ENCODE measurements at places on chromosomes 1 and 21. TPM values are rescaled to one million over a fixed set of nuclear protein-coding genes. Genes with fewer than 3 reads are reported as not detected.

DNA sequence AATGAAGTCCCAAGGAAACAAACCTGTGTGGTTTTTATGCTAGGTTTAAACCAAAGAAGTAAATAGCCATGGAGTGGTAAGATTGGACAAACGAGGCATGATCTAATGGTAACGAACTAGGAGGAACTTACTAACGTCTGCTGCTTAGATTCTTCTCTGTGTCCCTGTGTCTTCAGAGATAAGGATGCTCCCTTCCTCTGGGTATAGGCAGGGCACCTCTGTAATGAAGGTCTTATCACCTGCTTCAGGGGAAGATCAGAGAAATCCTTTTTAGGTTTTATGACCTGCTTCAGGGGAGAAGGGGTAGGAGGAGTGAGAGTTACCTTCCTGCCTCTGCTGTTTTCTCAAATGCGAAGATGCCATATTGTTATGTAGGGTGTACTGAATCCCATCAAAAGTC lies 214.9 kb upstream of the L1TD1 start:
- no peaks in the 10 kb centered on the region for H3K4me1 ChIP-seq
- no peak overlapping the region for H3K27ac ChIP-seq
- H3K4me3 ChIP-seq = no peak overlapping the region

Gene OR14I1
- not detected for polyA plus RNA-seq

- peak; percentile 39 for DNase-seq
- peak overlapping the region; percentile 48 for H3K27ac ChIP-seq
- H3K36me3 ChIP-seq = no peaks in the 10 kb centered on the region
- peaks cover 29% of the 10 kb centered on the region for H3K4me1 ChIP-seq
- no peaks in the 10 kb centered on the region for H3K27me3 ChIP-seq
- H3K4me3 ChIP-seq = no peak overlapping the region
Measured at GRCh38 chr1:33300673-33301072, 20.2 kb downstream of the A3GALT2 start.

DNA sequence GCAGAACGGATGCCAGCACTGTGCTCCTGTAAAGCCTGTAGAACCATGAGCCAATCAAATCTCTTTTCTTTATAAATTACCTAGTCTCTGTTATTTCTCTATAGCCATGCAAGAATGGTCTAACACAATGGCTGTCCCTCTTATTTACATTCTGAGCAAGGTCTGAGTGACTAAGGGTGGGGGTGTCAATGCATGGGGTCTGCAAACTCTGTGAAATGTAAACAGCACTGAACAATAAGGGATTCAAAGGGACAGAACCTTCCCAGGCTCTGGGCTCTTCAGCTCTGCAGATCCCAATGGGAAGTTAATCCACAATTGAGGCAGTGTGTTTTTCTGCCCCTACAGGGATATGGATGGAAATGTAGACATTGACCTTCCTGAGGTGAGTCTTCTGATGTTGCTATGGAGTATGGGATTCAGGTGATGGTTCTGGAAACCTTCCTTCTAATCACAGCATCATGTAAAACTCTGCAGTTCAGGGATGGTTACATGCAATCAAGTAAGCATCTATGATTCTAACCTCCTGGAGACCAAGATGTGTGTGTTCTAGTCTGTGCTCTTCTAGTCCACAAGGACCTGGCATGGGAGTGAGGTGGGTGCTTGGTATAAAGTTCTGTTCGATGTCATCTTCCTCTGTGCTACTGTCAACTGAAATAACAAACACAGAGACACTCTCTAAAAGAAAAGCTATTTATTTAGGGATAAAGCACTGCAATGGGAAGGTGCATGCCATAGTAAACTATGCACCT lies 38.6 kb downstream of the CAPN9 start:
- H3K27ac ChIP-seq = no peak overlapping the region
- no peaks in the 10 kb centered on the region for H3K4me1 ChIP-seq
- H3K36me3 ChIP-seq = no peaks in the 10 kb centered on the region
- no peak for DNase-seq

DNA sequence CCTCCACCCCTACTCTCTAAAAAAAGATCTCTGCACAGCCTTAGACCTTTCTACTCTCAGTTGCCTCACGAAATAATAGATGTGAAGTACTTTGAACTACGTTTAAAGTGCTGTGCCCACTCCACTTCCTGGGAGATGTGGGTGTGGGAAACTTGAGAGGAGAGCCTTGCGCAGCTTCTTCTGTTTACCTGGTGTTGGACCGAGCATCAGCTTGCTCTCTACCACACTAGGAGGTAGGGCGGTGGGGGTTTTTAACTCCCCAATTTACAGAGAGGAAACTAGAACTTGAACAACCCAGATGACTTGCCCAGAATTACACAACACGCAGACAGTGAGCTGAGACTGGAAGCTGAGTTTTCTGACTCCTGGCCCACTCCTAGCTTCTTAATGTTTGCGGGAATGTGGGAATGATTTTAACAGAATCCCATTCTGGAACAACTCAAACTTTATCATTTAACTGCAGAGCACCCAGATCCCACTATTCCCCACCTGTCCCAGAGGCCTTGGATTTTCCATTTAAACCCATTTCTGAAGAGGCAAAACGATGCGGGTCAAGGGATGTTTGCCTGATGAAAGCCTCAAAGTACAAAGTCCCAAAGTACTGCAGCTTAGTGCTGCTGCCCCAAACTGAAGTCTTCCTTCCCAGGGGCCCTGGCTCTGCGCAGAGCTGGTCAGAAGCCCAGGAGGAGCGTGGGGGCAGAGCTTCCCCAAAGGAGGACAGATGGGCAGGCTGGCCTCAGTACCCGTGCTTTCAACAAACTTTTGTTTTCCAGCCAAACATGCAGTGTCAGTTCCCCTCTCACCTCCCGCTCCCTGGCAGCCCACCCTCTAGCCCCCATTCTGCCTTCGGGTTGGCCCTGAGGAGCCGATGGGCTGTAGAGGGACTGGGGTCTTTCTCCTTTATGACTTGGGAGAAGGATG lies 19.0 kb downstream of the BTG2 start:
- H3K27ac ChIP-seq = peak overlapping the region; percentile 98
- no peaks in the 10 kb centered on the region for H3K36me3 ChIP-seq
- peak; percentile 82 for DNase-seq

GRCh38 chr1:21898326-21899200 lies 38.5 kb downstream of the HSPG2 start:
- H3K36me3 ChIP-seq = no peaks in the 10 kb centered on the region
- H3K4me3 ChIP-seq = no peak overlapping the region
- no peaks in the 10 kb centered on the region for H3K27me3 ChIP-seq
- peaks cover 77% of the 10 kb centered on the region for H3K4me1 ChIP-seq

Gene SH3BGR
- polyA plus RNA-seq = 2.7 TPM

Gene DPT
- polyA plus RNA-seq = 0.96 TPM

DNA sequence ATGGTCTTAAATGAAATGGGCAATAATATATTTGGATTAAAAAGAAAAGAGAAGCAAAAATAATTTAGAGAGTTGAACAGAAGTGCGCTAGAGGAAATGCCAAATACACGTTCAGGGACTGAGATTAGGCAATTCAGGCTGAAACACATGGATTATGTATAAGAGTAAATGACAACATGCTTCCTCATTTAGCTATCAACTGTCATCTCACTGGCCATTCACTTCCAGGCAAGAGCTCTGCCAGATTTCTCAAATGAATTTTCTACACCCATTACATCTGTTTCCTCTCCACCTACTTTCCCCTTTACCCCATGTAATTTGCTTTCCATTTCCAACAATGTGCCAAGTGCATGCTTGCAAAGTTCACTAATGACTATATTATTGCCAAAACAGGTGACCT lies 582.4 kb downstream of the LTN1 start:
- H3K4me3 ChIP-seq = no peak overlapping the region
- DNase-seq = no peak
- no peaks in the 10 kb centered on the region for H3K27me3 ChIP-seq
- no peaks in the 10 kb centered on the region for H3K36me3 ChIP-seq
- no peak overlapping the region for H3K27ac ChIP-seq

Gene KMO
- 11.2 TPM for polyA plus RNA-seq

Gene NR0B2
- 10.7 TPM for polyA plus RNA-seq

Gene CYP4A22
- not detected for polyA plus RNA-seq

- H3K36me3 ChIP-seq = no peaks in the 10 kb centered on the region
- H3K4me1 ChIP-seq = no peaks in the 10 kb centered on the region
Measured at GRCh38 chr21:41680444-41681347, 86.2 kb downstream of the RIPK4 start.

DNA sequence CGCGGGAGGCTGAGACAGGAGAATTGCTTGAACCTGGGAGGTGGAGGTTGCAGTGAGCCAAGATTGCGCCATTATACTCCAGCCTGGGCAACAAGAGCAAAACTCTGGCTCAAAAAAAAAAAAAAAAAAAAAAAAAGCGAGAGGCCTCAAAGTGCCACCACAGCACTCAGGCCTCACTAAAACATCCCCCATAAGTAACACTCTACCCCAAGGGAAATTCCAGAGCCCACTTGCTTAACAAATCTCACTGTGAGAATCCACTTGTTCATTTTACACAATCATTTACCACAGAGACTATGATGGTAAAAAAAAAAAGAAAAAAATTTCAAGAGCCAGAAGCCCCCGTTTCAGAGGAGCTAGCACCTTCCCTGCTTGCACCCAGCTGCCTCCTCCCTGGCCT lies 26.3 kb upstream of the EXOSC10 start:
- H3K4me3 ChIP-seq = no peak overlapping the region
- no peaks in the 10 kb centered on the region for H3K4me1 ChIP-seq
- no peak for DNase-seq
- peaks cover 20% of the 10 kb centered on the region for H3K36me3 ChIP-seq
- H3K27me3 ChIP-seq = no peaks in the 10 kb centered on the region
- no peak overlapping the region for H3K27ac ChIP-seq

GRCh38 chr1:226553266-226553923 lies 4.8 kb downstream of the STUM start:
- H3K4me3 ChIP-seq = no peak overlapping the region
- no peaks in the 10 kb centered on the region for H3K36me3 ChIP-seq
- DNase-seq = no peak
- no peak overlapping the region for H3K27ac ChIP-seq
- peaks cover 40% of the 10 kb centered on the region for H3K27me3 ChIP-seq
- peaks cover 19% of the 10 kb centered on the region for H3K4me1 ChIP-seq

DNA sequence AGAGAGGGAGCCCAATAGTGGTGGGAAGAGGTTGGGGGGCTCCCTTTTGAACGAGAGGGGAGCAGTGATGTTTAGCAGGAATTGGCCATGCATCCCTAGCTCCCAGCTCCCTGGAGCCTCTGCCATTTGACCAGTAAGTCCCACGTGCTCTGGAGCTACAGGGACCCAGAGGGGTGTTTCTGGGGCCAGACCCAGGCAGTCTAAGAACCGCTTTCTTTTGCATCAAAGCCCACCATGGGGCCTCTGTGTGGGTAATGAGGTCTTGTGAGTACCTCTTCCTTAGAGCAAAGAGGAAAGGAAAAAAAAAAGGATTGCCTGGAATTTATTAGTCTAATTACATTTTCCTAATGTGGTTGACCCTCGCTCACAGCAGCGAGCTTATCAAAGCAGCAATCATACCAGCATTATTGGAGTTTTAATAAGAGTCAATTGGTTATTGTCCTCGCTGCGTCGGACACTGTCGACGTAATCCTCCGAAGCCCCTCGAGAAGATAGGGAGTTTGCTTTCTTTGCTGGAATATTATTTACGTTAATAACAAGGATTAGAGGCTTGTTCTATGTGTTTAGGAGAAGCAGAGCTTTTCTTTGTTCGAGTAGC lies 17.6 kb downstream of the ACTL8 start:
- DNase-seq = peak; percentile 21
- no peaks in the 10 kb centered on the region for H3K36me3 ChIP-seq
- H3K27ac ChIP-seq = no peak overlapping the region
- no peaks in the 10 kb centered on the region for H3K4me1 ChIP-seq
- H3K4me3 ChIP-seq = no peak overlapping the region

Gene GRHL3
- polyA plus RNA-seq = 0.04 TPM

Data from spleen (tissue), 13 donors.